Mesothelial cell of epicardium (in vitro differentiated cells): ENCODE measurements at places on chromosomes 2 and 18. TPM values are rescaled to one million over a fixed set of nuclear protein-coding genes. Genes with fewer than 3 reads are reported as not detected.

The MC5R gene
- not detected in 3 replicates for total RNA-seq

The TDRD15 gene
- not detected in 3 replicates for total RNA-seq

The MYO7B gene
- 0.04 to 0.55 TPM (median 0.25 TPM) in 3 replicates for total RNA-seq

The LBX2 gene
- total RNA-seq = 0.86 to 1.1 TPM (median 0.89 TPM) in 3 replicates

The SNED1 gene
- 7.1 to 10.5 TPM (median 9.4 TPM) in 3 replicates for total RNA-seq

The IL1RL2 gene
- 0.40 TPM in 1 of 3 replicates, not detected in the others for total RNA-seq

The POTEF gene
- 49.5 to 55.5 TPM (median 53.3 TPM) in 3 replicates for total RNA-seq

The KCNJ3 gene
- total RNA-seq = 0.97 to 1.4 TPM (median 1.2 TPM) in 3 replicates

The HEATR5B gene
- 19.3 to 22.7 TPM (median 20.4 TPM) in 3 replicates for total RNA-seq

The SERPINB4 gene
- total RNA-seq = not detected in 3 replicates

The DGKD gene
- 52.8 to 64.5 TPM (median 57.0 TPM) in 3 replicates for total RNA-seq

The CHRND gene
- not detected in 3 replicates for total RNA-seq

The PXDN gene
- 274 to 292 TPM (median 277 TPM) in 3 replicates for total RNA-seq

The OTOF gene
- total RNA-seq = 0.16 to 0.40 TPM (median 0.25 TPM) in 3 replicates

The UGT1A4 gene
- total RNA-seq = not detected in 3 replicates

The TUBB8B gene
- 0.31 to 0.32 TPM in 2 of 3 replicates, not detected in the other for total RNA-seq

The MEP1B gene
- 0.18 TPM in 1 of 3 replicates, not detected in the others for total RNA-seq

The NPPC gene
- 0.72 to 0.80 TPM (median 0.73 TPM) in 3 replicates for total RNA-seq
